ENCODE measurements at places on chromosomes 3 and 15. TPM values are rescaled to one million over a fixed set of nuclear protein-coding genes. Genes with fewer than 3 reads are reported as not detected.
A peak's percentile ranks its signal among the peaks of the same experiment; 100 is the strongest.

Gene FSIP1
- 1.5 TPM for total RNA-seq

Gene APOD
- 160 TPM for total RNA-seq

Gene NR1I2
- total RNA-seq, result not detected

Gene REC114
- total RNA-seq, result not detected

Gene ANKDD1A
- 7.5 TPM for total RNA-seq

Gene MUC4
- total RNA-seq, result 0.36 TPM

Gene ZNF774
- 1.5 TPM for total RNA-seq

Gene WNT5A
- 9.1 TPM for total RNA-seq

Gene P2RY12
- total RNA-seq, result 4.2 TPM

Gene ELL3
- 2.6 TPM for total RNA-seq

DNA sequence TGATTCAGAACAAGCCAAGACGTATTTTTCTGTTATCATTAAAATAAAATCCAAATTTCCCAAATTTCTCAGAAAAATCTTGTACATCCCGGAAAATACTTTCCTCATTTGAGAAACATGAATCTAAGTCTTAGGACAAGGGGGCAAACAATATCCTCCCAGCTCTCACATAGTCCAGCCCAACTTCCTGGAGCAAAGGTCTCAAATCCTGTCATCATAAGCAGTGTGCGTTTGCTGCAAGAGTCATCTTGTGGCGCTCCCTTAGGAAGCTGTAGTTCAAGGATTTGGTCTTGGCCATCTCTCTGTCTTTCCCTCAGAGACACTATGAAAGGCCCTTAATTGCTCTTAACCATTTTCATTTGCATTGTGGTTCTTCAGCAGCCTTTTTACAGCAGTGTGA, 57.5 kb upstream of the GSK3B start:
- H3K36me3 ChIP-seq, result no peaks in the 10 kb centered on the region
- H3K27me3 ChIP-seq, result no peaks in the 10 kb centered on the region
- no peak overlapping the region for H3K27ac ChIP-seq
- H3K4me3 ChIP-seq, result no peak overlapping the region

GRCh38 chr3:126356373-126357264, 589 bp downstream of the KLF15 start:
- H3K36me3 ChIP-seq, result peaks cover 12% of the 10 kb centered on the region
- peak overlapping the region; percentile 95 for H3K27ac ChIP-seq
- peak overlapping the region; percentile 97 for H3K4me3 ChIP-seq
- DNase-seq, result peak; percentile 82
- H3K4me1 ChIP-seq, result peaks cover 40% of the 10 kb centered on the region

- H3K4me1 ChIP-seq, result peaks cover 59% of the 10 kb centered on the region
- H3K36me3 ChIP-seq, result no peaks in the 10 kb centered on the region
- peak overlapping the region; percentile 99 for H3K27ac ChIP-seq
- no peak for DNase-seq
- H3K27me3 ChIP-seq, result no peaks in the 10 kb centered on the region
Observed at GRCh38 chr3:152271501-152272236, 2.9 kb downstream of the MBNL1 start.

- no peaks in the 10 kb centered on the region for H3K4me1 ChIP-seq
- no peak overlapping the region for H3K4me3 ChIP-seq
- H3K27me3 ChIP-seq, result no peaks in the 10 kb centered on the region
- no peak overlapping the region for H3K27ac ChIP-seq
- DNase-seq, result no peak
- no peaks in the 10 kb centered on the region for H3K36me3 ChIP-seq
Observed at GRCh38 chr3:24936574-24936973, 441.9 kb upstream of the THRB start.

- no peaks in the 10 kb centered on the region for H3K36me3 ChIP-seq
- no peaks in the 10 kb centered on the region for H3K27me3 ChIP-seq
- H3K27ac ChIP-seq, result no peak overlapping the region
- no peak for DNase-seq
- no peaks in the 10 kb centered on the region for H3K4me1 ChIP-seq
- H3K4me3 ChIP-seq, result no peak overlapping the region
Observed at GRCh38 chr3:187130346-187131066, 8.8 kb downstream of the RPL39L start.

GRCh38 chr15:93703092-93703739, 528.1 kb upstream of the MCTP2 start:
- H3K27ac ChIP-seq, result no peak overlapping the region
- H3K4me3 ChIP-seq, result no peak overlapping the region
- DNase-seq, result no peak
- H3K27me3 ChIP-seq, result no peaks in the 10 kb centered on the region

- H3K4me3 ChIP-seq, result no peak overlapping the region
- no peak overlapping the region for H3K27ac ChIP-seq
- no peaks in the 10 kb centered on the region for H3K4me1 ChIP-seq
- no peaks in the 10 kb centered on the region for H3K27me3 ChIP-seq
- no peaks in the 10 kb centered on the region for H3K36me3 ChIP-seq
- DNase-seq, result no peak
Observed at GRCh38 chr3:152719264-152719663, 115.7 kb upstream of the P2RY1 start.

DNA sequence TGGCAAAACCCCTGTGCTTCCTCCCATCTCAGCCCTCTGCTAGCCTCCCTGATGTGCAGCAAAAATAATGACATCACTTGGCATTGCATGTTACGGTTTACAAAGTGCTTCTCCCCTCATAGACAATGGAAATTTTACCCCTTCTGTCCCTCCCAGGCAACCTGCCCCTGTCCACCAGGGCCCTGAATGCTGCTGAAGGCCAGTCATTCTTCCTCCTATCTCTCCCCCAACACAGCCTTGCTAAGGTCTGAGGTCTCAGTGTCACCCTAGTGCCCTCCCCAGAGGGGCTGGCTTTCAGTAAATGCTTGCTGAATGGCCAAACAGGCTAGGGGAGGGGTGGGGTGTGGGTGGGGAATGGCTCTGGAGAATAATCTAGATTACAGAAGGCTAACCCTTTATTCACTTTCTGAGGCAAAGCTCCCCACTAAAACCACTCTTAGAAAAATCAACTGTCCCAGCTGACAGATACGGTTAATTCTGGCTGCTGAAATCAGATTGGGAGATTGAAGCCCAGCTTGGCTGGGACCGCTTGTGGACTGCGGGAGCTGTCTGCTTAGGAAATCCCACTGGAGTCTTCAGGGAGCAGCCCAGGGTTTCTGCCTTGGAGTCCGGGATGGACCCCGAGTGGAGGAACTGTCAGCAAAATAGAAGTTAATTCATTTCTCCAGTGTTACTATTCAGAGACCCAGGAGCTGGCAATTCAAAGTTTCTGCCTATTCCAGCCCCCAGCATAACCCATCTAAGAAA, 22.9 kb downstream of the ANP32A start:
- H3K4me3 ChIP-seq, result no peak overlapping the region
- no peaks in the 10 kb centered on the region for H3K27me3 ChIP-seq
- H3K36me3 ChIP-seq, result no peaks in the 10 kb centered on the region
- H3K4me1 ChIP-seq, result peaks cover 42% of the 10 kb centered on the region
- peak; percentile 50 for DNase-seq

DNA sequence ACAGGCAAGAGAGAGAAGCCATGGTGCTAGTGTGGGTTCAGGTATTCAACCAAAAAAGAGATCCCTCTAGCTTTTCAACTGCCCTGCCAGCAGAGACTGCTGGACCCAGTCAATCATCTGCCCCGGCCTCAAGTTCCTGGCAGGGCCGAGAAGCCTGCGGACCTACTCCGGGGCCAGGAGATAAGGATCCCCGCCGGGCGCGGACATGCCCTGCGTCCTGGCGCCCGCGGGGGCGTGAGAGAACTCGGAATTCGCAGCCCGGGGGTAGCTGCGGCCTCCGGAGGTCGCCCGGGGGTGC, 821 bp upstream of the MAGI1 start:
- peak; percentile 69 for DNase-seq
- H3K4me1 ChIP-seq, result peaks cover 32% of the 10 kb centered on the region
- no peaks in the 10 kb centered on the region for H3K36me3 ChIP-seq
- peak overlapping the region; percentile 96 for H3K27ac ChIP-seq
- H3K27me3 ChIP-seq, result no peaks in the 10 kb centered on the region

- DNase-seq, result no peak
- no peaks in the 10 kb centered on the region for H3K27me3 ChIP-seq
- H3K27ac ChIP-seq, result no peak overlapping the region
- no peaks in the 10 kb centered on the region for H3K36me3 ChIP-seq
- H3K4me1 ChIP-seq, result no peaks in the 10 kb centered on the region
- H3K4me3 ChIP-seq, result no peak overlapping the region
Observed at GRCh38 chr3:188134079-188134478, 19.9 kb upstream of the LPP start.

DNA sequence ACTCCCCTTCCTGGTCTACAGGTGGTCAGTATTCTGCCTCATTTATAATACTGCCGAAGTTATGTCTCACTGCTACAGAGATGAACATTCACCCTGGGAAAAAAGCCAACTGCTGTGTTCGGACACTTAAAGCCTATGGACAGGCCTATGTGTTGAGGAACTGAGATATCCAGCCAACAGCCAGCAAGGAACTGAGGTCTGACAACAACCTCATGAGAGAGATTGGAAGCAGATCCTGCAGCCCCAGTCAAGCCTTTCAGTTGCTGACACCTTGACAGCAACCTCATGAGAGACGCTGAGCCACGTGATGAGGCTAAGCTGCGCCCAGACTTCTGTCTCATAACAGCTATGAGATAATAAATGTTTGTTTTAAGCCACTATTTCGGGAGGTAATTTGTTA, 18.2 kb upstream of the FHIT start:
- no peaks in the 10 kb centered on the region for H3K4me1 ChIP-seq
- no peak overlapping the region for H3K4me3 ChIP-seq
- H3K27me3 ChIP-seq, result no peaks in the 10 kb centered on the region
- DNase-seq, result no peak
- H3K36me3 ChIP-seq, result no peaks in the 10 kb centered on the region
- no peak overlapping the region for H3K27ac ChIP-seq

GRCh38 chr15:69008056-69008455, 6.4 kb upstream of the NOX5 start:
- no peaks in the 10 kb centered on the region for H3K27me3 ChIP-seq
- no peaks in the 10 kb centered on the region for H3K36me3 ChIP-seq
- H3K4me1 ChIP-seq, result no peaks in the 10 kb centered on the region
- H3K4me3 ChIP-seq, result no peak overlapping the region

DNA sequence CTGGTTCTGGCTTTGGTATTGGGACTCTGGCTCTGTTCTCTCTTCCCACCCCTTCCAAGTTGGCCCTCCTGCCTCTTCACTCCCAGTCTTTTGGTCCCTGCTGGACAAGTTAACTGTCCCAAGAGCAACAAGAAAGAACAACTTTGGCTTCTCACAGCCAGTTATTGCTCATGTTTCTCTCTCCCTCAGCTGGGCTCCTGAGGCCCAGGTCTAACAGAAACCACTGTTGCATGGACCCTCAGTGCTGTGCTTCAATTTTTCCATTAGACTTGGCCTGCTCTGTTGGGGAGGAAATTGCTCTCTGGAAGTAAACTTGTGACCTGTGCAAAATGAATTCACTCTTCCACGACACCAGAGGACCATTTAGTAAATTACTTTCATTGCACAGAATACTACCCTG, 64.5 kb downstream of the CHST2 start:
- H3K27me3 ChIP-seq, result no peaks in the 10 kb centered on the region
- no peak overlapping the region for H3K27ac ChIP-seq
- DNase-seq, result no peak
- no peak overlapping the region for H3K4me3 ChIP-seq
- H3K36me3 ChIP-seq, result no peaks in the 10 kb centered on the region

DNA sequence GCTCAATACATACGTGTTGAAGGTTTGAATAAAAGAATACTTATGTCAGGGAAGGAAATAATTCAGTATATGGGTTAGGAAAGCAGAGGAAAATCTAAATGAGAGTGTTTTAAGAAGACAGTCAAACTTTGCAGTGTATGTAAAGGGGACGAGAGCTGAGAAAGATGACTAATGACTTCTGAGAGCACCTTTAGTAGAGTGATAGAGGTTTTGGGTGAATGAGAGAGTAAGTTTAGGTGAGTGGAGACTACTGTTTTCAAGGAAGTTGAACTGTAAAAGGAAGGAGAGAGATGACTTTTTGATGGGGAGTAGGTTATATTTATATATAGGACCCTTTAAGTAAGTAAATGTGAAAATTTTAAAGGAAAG, 9.4 kb downstream of the TBC1D23 start:
- peaks cover 20% of the 10 kb centered on the region for H3K4me1 ChIP-seq
- H3K4me3 ChIP-seq, result no peak overlapping the region
- no peak for DNase-seq
- H3K27me3 ChIP-seq, result no peaks in the 10 kb centered on the region
- no peak overlapping the region for H3K27ac ChIP-seq
- H3K36me3 ChIP-seq, result no peaks in the 10 kb centered on the region

DNA sequence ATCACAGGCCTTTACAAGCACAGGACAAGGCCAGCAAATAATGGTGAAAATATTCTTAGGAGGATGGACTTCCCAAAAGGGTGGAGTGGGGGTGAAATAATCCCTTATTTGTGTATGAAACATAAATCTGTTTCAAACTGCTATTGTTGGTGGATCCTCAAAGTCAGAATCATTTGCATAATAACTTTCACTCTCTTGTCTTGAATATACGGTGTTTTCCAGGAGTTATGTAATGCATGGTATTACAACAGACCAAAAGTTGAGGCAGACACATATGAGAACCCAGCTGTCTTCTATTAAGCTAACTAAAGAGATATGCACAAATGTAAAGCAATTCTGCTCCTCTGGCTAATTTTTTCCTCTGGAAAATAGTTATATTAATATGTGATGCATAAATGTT, 57.7 kb downstream of the PRTG start:
- no peaks in the 10 kb centered on the region for H3K4me1 ChIP-seq
- no peak overlapping the region for H3K27ac ChIP-seq
- DNase-seq, result no peak
- no peak overlapping the region for H3K4me3 ChIP-seq
- H3K36me3 ChIP-seq, result no peaks in the 10 kb centered on the region
- H3K27me3 ChIP-seq, result no peaks in the 10 kb centered on the region

GRCh38 chr3:69385123-69385722, 665 bp downstream of the FRMD4B start:
- no peak for DNase-seq
- H3K4me1 ChIP-seq, result no peaks in the 10 kb centered on the region
- peaks cover 51% of the 10 kb centered on the region for H3K27me3 ChIP-seq

DNA sequence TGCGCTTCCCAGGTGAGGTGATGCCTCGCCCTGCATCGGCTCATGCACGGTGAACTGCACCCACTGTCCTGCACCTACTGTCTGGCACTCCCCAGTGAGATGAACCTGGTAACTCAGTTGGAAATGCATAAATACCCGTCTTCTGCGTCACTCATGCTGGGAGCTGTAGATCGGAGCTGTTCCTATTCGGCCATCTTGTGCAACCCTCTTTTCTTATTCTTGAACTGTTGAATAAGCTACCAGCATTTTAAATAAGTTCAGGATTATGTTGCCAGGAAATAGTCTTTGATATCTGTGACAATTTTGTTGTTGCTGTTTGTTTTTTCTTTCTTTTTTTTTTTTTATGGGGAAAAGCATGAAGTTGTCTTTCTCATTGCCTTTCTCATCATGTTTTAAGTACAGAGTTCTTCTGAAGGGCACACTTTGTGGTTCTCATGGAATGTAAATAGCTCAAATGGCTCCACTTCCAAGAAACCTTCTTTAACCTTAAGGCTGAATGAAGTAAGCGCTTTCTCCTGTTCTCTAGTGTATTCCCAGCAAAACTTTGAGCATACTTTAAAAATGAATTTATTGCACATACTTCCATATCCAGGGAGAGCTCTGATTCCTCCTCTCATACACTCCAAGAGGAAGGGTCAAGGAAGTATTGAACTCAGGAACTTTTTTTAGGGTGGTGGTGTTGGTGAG, 468.0 kb upstream of the TBL1XR1 start:
- H3K27ac ChIP-seq, result no peak overlapping the region
- H3K4me1 ChIP-seq, result no peaks in the 10 kb centered on the region
- no peak overlapping the region for H3K4me3 ChIP-seq

All from sigmoid colon (tissue), 7 donors.